Aorta (tissue), 5 donors: ENCODE measurements at places on chromosomes 6 and 20. TPM values are rescaled to one million over a fixed set of nuclear protein-coding genes. Genes with fewer than 3 reads are reported as not detected.

DNA sequence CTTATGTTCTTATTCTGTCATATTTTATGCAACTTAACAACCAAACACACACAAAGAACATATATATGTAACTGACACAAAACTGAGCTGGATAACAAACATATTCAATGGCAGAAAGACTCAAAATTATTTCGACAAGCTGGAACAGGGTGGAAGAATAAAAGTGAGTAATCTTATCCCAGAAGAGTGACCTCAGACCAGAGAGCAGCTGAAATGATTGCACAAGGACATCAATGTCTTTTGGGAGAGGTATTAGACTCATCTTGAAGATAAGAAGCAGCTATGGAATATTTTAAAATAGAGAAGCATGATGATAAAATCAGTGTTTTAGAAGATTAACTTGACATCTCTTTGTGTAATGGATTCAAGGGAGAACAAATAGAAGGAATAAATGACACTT, 191.6 kb upstream of the PRDM1 start:
- no peaks in the 10 kb centered on the region for H3K4me1 ChIP-seq
- H3K4me3 ChIP-seq, result no peak overlapping the region
- no peaks in the 10 kb centered on the region for H3K27me3 ChIP-seq
- H3K27ac ChIP-seq, result no peak overlapping the region

- no peaks in the 10 kb centered on the region for H3K27me3 ChIP-seq
- no peak overlapping the region for H3K27ac ChIP-seq
- H3K36me3 ChIP-seq, result no peaks in the 10 kb centered on the region
- DNase-seq, result no peak
- H3K4me3 ChIP-seq, result no peak overlapping the region
Observed at GRCh38 chr20:57188576-57189079, 77.8 kb downstream of the BMP7 start.

DNA sequence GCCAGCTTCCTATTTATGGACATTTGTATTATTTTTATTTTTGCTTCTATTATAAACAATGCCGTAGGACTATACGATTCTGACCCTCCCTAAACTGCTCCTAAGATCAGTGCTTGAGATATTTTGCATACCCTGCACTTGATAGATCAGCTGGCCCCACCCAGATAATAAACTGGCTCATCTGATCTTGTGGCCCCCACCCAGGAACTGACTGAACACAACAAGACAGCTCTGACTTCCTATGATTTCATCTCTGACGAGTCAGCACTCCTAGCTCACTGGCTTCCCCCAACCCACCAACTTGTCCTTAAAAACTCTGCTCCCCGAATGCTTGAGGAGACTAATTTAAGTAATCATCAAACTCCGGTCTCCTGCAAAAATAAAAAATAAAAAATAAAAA, 34.9 kb upstream of the TFAP2A start:
- H3K36me3 ChIP-seq, result no peaks in the 10 kb centered on the region
- no peaks in the 10 kb centered on the region for H3K27me3 ChIP-seq
- no peak for DNase-seq
- H3K27ac ChIP-seq, result no peak overlapping the region
- H3K4me3 ChIP-seq, result no peak overlapping the region

- no peak overlapping the region for H3K27ac ChIP-seq
- no peak overlapping the region for H3K4me3 ChIP-seq
- H3K27me3 ChIP-seq, result no peaks in the 10 kb centered on the region
Observed at GRCh38 chr6:22239261-22239921, 57.4 kb downstream of the PRL start.

GRCh38 chr6:35759426-35759825, 17.0 kb upstream of the CLPSL2 start:
- DNase-seq, result no peak
- H3K4me1 ChIP-seq, result no peaks in the 10 kb centered on the region
- no peaks in the 10 kb centered on the region for H3K27me3 ChIP-seq
- no peaks in the 10 kb centered on the region for H3K36me3 ChIP-seq

Gene DEFB124
- 1.6 TPM for total RNA-seq

Gene RIMS4
- total RNA-seq, result 2.8 TPM

Gene SLC16A10
- total RNA-seq, result 13.1 TPM
